Sigmoid colon (tissue), 7 donors: ENCODE measurements at places on chromosomes 13 and 19. TPM values are rescaled to one million over a fixed set of nuclear protein-coding genes. Genes with fewer than 3 reads are reported as not detected.

Gene ZNF491
- 5.3 TPM for total RNA-seq

Gene CLDND2
- total RNA-seq: not detected

Gene ODAD3
- total RNA-seq: not detected

Gene LILRB2
- total RNA-seq: 3.5 TPM

GRCh38 chr19:14349426-14349825, 31.8 kb upstream of the ADGRE5 start:
- DNase-seq: no peak

DNA sequence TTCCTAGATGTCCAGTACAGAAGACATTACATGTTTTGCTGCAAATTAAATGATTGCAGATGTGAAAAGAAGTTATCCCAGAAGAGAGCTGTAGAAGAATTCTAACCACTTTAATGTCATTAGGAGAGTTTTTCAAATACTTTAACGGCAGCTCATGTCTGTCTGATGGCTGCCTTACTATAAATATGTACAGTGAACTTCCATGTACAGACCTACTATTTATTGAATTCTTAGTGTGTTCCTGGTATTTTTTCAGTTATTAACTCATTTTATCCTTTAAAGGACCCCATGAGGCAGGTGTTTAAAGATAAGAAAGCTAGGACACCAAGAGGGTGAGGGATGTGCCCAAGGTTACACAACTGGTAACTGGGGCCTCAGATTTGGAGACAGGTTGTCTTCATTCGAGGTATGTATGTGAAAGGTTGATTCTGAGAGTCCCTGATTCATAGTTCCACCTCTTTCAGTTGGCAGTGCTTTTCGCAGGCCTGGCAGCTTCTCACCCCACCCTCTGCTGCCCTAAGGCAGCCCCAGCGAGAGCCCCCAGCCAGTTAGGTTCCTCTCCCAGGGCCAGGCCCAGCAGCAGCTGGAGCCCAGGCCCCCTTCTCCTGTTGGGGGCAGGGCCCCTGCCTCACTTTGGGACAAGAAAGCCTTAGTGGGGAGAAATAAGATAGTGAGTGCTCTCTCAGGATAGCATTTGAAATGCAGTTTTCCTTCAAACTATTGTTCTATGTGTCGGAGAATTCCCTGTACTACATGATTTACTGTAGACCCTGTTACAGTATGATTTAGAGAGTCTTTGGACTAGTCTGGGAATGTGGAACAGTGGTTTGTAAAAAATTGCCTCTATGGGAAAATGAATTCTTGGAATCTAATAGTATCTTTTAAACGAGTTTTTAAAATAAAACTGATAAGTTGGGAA, 67.7 kb upstream of the TEX29 start:
- DNase-seq: no peak

DNA sequence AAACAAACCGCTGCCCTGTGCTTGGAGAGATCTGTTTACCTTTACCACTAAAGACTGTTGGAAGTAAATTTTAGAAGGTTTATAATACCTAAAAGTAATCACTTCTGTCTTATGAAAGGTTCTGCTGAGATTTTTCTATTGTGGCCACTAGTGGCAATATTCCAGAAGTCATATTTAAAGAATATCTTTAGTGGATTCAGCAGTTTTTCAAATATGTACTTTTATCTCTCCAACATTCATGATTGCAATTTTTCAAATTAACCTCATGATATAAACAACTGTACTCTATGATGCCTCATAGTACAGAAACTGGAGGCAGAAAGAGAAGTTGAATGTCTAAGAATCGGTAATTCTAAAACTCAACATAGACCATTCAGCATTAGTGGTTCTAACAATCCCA, 53.2 kb upstream of the USPL1 start:
- DNase-seq: no peak

DNA sequence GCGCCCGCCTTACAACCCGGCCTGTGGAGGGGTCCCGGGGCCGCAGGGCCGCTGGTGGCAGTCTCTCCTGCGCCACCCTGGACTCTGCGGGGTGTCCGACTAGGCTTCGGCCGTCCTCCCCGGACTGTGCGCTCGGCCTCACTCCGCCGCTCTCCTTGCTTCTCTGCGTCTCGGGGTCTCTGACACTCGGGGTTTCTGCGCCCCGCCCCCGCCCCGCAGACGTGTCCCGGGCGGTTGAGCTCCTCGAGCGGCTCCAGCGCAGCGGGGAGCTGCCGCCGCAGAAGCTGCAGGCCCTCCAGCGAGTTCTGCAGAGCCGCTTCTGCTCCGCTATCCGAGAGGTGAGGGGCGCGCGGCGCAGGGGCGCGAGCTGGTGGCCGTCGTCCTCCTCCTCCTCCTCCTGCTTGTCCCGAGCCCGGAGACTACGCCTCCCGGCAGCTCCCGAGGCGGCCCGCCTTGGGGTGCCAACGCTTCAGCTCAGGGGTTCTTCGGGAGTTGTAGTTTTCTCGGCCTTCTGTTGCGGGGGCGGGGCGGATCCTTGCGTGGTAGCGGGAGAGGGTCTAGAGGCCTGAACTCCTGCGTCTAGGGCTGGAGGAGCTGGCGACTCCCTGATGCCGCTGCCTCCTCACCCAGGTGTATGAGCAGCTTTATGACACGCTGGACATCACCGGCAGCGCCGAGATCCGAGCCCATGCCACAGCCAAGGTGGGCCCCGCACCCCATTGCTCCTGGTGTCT, 627 bp downstream of the LIN7B start:
- DNase-seq: peak; percentile 83

- no peak for DNase-seq
Measured at GRCh38 chr13:19737844-19738557, 44.7 kb downstream of the PSPC1 start.

GRCh38 chr13:72259528-72259927, 392.5 kb upstream of the DACH1 start:
- no peak for DNase-seq
